ENCODE measurements at places on chromosomes 4 and X.
A peak's percentile ranks its signal among the peaks of the same experiment; 100 is the strongest.

DNA sequence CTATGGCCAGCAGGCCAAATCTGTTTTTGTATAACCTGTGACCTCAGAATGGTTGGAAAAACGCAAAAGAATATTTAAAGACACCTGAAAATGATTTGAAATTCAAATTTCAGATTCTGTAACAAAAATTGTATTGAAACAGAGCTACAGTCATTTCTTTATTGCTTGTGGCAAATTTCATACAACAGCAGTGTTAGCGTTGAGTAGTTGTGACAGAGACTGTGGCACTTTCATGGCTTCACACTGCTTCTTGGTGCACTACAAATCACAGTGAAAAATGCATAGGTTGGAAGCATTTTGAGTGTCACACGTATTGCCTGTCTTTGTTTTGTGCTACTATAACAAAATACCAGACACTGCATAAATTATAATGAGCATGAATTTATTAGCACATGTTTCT is 12.2 kb upstream of the PARM1 start:
- no peak for DNase-seq

DNA sequence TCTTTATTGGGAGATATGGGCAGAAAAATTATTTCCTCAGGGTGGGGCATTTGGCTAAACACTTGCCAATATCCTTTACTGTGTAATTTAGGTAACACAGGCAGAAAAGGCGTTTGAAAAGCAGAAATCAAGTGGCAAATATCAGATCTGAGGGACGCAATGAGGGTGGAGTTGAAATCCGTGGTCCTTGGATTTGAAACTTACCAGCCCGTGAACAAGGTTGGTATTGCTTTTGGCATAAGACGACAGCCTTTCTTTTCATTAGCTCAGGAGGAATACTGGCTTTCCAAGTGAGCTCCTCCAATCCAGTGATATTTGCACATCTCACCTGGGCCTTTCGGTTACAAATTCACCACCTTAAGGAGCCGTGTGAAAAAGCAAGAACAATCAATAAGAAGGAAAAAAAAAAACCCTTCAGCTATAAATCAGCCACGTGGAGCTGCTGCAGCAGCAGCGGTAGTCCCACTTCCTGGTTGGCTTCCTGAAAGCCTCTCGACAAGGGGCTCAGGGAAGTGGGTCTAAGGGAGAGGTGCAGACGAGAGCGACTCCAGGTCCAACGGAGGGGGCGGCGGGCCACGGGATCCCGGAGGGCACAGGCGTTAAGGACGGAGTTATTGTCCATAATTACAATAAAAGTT is 734 bp upstream of the GALNT7 start:
- DNase-seq = peak; percentile 11

- no peak for DNase-seq
Observed at GRCh38 chr4:54099748-54100574, at the start of gene GSX2. Gene GSX2, plus strand, starts transcription at chr4:54100163. Its CDS starts 182 bp downstream, at chr4:54100345.

- no peak for DNase-seq
Observed at GRCh38 chr4:53477038-53477565, 99.7 kb downstream of the FIP1L1 start.

- DNase-seq = no peak
Observed at GRCh38 chr4:37835031-37835430, 8.5 kb downstream of the PGM2 start.

- no peak for DNase-seq
Observed at GRCh38 chr4:114386637-114387233, 211.9 kb upstream of the UGT8 start.

DNA sequence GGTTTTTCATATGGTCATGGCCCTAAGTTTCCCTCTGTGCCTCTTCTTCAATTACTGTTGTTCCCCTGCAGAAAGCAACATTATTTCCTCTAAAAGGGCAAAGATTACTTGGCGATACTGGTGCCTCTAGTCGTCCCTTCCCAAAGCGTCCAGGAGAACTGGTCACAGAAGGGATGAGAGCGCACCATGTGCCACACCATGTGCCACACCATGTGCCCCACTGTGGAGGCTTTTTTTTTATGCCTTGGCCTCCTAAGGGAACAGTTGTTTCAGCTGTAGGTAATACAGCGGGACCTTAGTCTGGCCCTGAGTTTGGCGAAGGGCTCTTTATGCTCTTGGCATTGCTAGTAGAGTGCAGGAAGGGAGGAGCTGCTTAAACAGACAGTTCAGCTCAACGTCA is 11.5 kb upstream of the FGG start:
- DNase-seq = no peak

- DNase-seq = no peak
Observed at GRCh38 chr4:23091711-23092110, 399.0 kb downstream of the GBA3 start.

DNA sequence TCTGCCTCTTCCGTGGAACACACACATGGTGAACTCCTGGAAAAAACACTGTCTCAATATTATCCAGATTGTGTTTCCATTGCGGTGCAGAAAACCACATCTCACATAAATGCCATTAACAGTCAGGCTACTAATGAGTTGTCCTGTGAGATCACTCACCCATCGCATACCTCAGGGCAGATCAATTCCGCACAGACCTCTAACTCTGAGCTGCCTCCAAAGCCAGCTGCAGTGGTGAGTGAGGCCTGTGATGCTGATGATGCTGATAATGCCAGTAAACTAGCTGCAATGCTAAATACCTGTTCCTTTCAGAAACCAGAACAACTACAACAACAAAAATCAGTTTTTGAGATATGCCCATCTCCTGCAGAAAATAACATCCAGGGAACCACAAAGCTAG is 87.9 kb downstream of the TET2 start:
- DNase-seq = no peak

DNA sequence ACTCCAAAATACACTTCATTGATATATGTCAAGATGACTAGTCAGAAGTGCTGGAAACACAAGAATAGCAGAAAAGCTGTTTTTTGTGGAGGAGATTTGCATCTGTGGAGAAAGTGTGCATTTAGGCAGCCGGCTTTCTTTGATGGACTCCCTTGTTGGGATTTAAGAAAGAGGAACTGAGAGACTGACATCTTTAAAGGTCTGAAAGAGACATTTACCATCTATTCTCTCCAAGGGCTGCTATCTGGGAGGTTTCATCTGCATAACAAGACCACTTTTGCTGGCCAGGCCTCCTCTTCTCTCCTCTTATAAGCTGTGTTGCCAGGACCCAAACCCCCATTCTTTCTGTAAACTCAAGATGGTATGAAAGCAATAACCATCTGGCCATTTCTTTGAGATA is 1065.0 kb downstream of the NLGN4X start:
- DNase-seq = no peak

- DNase-seq = no peak
Observed at GRCh38 chr4:153371701-153372234, 27.3 kb downstream of the MND1 start.

DNA sequence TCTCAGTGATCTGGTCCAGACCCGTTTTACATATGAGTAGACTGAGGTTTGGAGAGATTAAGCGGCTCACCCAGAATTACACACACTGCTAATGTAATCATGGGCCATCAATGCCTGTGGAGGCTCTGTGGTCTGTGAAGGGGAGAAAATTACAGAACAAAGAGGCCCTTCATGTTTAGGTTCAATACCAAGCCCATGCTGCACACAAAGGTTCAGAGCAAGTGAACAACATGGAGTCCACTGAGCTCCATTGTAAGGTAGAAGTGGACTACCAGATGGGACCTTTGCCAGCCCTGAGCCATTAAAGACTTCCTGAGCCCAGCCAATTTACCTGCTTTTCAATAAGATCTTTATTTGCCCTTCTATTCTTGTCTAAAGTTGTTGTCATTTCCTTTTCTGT is 109.8 kb downstream of the LUZP4 start:
- DNase-seq = no peak

GRCh38 chrX:19616016-19616415 is 100.7 kb upstream of the MAP3K15 start:
- no peak for DNase-seq

Measured in stimulated activated CD4-positive, alpha-beta T cell treated with anti-CD3 and anti-CD28 coated beads, TNF-alpha, amount 100 ng/mL, for 1 hour (primary cell).